Daoy (cell line): ENCODE measurements at places on chromosomes 3 and 15.

- no peak for DNase-seq
Measured at GRCh38 chr15:92323525-92323924, 70.2 kb upstream of the ST8SIA2 start.

- DNase-seq, result no peak
Measured at GRCh38 chr15:80669663-80670273, 25.3 kb upstream of the ABHD17C start.

- DNase-seq, result peak; percentile 7
Measured at GRCh38 chr3:196757876-196758739, 18.5 kb downstream of the PAK2 start.

GRCh38 chr3:120773932-120774331, 31.4 kb downstream of the GTF2E1 start:
- DNase-seq, result peak; percentile 44
